ENCODE measurements at places on chromosomes 11 and 22.
A peak's percentile ranks its signal among the peaks of the same experiment; 100 is the strongest.

DNA sequence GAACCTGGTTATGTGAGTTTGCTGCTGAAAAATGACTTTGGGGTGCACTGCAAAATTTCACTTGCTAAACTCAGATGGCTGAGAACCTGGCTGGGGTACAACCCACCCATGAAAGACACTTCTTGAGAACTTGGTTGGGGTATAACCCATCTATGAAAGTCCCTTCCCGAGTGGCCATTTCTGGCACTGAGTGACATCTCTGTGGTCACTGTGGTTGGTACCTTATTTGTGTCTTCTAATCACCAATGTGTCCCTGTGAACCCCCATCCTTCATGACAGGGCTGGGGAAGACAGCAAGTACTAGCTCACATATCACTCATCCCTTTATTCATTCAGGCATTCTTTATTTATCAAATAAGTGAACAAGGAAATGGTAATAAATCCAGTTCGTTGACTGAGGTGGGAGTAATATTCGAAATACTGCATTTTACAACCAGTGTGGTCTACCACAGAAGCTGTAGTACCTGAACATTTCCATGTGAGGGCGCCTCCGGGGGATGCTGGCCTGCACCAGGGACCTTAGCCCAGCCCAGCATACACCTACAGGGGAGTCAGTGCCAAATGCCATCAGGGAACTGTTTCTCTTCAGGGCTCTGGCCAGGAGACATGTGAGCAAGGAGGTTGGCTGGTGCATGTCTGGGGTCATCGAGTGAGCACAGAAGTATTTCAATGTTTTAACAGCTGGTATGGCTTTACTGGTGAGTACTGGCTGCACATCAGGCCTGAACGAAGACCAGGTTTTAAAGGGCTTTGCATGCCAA lies 122.1 kb downstream of the CSNK2A3 start:
- no peak for DNase-seq

GRCh38 chr11:69325446-69325845 lies 31.5 kb downstream of the MYEOV start:
- no peak for DNase-seq

DNA sequence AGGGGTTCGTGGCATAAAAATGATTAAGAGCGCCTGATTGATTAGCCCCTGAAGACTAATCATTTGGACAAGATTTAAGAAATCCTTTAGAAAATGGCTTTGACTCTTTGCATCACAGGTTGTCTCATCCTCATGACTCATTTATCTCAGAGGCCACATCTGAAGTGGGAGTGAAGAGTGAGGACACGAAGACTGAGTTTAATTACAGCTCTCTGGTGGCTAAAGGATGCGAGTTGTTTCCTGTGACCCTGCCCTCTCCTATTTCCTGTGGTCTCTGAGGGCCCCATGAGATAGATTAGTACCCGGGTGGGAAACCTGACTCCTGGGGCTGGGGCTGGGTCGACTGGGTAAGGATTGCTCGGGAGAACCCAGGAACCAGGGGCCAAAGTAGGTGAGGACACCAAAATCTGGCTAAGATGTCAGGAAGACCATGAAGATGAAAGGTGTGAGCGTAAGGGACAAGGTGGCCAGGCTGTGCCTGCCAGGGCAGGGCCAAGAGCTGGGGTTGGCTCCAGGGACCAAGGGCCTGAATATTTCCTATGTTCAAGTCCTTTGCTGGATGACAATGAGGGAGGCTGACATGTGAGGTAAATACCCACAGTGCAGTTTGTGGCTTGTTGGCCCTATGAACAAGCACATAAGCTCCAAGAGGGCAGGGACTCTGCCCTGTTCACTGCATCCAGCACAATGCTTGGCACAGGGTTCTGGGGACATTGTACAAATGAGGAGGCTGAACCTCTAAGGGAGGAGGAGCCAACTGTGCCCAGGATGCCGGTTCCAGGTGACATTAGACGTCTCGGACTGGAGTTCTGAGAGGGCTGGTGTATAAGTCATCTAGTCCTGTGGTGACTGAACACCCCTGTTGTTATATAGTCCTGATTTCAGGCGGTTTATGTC lies 3.6 kb downstream of the OTOG start:
- DNase-seq, result no peak

DNA sequence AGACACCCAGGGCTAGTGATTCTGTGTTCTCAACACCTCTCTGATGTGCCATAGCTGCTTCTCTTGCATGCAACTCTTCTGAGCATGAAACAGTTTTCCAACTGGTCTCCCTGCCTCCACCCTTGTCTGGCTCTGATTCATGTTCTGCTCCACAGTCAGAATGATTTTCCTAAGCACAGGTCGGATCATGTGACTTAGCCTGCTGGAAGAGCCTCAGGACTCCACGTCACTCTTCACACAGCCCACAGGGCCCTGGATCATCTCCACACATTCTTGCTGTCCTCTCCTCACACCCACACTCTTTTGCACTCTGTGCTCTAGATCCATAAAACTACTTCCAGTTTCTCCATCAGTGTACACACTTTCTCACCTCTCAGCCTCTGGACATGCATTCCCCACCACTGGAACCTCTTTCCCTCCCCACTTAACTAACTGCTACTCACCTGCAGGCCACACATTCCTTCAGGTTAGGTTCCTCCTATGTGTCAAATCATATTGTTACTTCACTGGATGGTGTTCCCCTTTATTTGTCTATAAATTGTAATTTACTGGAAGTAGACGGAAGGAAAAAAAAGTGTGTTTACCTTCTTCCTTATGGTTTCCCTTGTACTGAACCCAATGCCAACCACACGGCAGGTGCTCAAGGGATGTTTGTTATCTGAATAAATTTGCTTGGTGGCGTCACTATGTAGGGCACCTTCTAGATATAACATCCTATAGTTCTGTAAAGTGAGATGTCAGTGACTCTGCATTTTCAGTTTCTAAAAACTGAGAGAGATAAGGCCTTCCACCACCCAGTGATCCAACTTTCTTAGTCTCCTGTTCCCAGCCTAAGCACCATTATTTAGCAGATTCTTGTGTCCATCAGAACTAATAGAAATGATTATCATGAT lies 133.7 kb downstream of the ETS1 start:
- peak; percentile 55 for DNase-seq

DNA sequence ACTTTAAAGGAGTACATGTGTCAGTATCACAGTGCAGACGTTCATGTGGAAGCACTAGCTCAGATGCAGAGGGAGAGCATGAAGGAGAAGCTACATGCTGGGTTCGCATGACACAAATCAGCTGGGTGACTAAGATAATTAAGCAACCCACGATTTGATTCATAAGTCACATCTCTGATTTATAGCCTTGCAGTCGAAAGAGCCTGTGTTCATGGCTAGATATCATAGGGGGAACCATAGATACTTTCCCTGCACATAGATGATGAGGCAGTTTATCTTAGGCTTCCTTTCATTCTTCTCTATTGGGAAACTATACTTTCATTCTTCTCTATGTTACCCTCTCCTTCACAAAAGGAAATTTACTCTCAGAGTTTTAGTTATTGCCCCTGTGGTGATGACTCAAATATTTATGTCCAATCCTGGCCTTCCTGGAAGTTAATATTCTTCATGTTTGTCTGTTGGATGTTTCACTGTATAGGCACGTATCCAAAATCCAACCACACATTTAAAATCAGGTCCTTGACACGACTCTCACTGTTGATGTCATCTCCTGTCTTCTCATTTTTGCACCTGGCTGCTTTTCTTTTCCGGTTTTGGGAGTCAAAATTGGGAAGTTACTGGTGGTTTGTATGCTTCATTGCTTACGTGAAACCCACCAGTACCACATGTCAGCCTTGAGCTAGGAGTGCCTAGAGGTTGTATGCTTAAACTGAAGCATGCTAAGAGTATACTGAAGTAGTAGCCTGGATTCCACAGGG lies 56.3 kb upstream of the SLC5A12 start:
- no peak for DNase-seq

GRCh38 chr22:38487946-38488345 lies 18.2 kb downstream of the DDX17 start:
- DNase-seq, result no peak

GRCh38 chr11:118148856-118149255 lies 3.8 kb downstream of the SCN4B start:
- no peak for DNase-seq

- no peak for DNase-seq
Measured at GRCh38 chr11:7449841-7450214, 35.5 kb upstream of the OLFML1 start.

GRCh38 chr11:35141571-35141971 lies 2.6 kb downstream of the CD44 start:
- no peak for DNase-seq

DNA sequence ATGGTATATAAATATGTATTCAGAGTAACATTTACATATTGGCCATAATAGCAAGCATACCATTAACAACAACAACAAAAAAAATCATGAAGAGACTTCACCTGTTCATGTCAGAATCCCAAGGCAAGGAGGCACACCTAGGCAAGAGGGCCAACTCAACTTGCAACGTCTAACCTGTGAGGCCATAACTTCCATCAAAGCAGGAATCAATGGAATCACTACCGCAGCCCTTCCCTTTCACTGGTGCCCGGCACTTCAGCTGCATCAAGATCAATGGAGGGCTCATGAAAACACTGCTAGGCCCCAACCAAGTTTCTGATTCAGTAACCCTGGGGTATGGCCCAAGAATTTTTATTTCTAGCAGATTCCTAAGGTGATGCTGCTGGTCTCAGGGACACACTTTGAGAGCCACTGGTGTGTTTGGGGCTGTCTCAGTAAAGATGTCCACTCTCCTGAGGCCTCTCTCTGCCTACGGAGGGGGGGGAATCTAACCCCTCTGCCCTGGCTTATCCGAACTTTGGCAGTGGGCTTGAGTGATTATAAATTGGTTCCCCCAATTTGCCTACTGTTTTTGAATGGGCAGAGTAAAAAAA lies 8.0 kb downstream of the ZFTA start:
- DNase-seq, result no peak

Data from thoracic aorta (tissue), 2 donors.